ENCODE measurements at places on chromosomes 1 and 21. TPM values are rescaled to one million over a fixed set of nuclear protein-coding genes. Genes with fewer than 3 reads are reported as not detected.

C1orf141 gene
- not detected for total RNA-seq

SEC16B gene
- total RNA-seq: 8.6 TPM

OR14K1 gene
- total RNA-seq: not detected

C1orf21 gene
- total RNA-seq: 100 TPM

AVPR1B gene
- not detected for total RNA-seq

PLA2G2D gene
- not detected for total RNA-seq
